Motor neuron (in vitro differentiated cells): ENCODE measurements at places on chromosomes 12 and 14.

GRCh38 chr14:100293497-100294212 lies 12.6 kb downstream of the SLC25A29 start:
- ATAC-seq: no peak

GRCh38 chr12:45568808-45569207 lies 160.7 kb upstream of the ARID2 start:
- ATAC-seq: no peak

DNA sequence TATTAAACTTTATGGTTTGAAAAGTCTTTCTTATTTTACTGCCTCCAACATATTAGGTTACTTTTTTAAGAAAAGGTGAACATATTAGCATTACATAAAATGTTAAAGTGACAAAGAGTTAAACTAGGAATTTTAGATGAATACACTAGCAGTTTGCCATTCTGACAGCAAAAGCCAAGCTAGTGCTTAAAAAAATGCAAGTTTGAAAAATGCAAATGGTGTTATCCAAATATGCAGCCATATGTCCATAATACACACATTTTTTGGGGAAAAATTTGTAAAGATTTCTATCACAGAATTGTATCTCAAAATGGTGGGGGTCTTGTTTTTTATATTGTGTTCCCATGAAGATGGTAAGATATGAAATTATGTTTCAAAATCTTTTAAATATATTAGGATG lies 466.1 kb downstream of the FOXG1 start:
- no peak for ATAC-seq

DNA sequence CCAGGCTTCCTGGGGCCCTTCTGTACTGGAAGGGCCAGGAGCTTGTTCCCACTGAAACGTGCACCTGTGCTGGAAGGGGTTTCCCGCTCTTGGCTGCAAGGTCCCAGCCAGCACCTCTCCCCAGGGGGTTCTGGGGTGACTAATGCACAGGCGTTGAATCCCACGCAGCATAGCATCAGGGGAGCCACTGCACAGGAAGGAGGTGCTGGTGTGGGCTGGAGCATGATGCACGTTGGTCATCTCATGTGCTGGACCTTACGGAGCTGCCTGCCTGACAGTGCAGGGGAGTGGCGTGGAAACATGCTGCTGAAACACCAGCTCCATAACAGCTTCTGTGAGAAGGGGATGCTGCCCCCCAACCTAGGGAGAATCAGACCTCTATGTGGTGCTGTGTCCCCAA lies 623.0 kb downstream of the AACS start:
- no peak for ATAC-seq

DNA sequence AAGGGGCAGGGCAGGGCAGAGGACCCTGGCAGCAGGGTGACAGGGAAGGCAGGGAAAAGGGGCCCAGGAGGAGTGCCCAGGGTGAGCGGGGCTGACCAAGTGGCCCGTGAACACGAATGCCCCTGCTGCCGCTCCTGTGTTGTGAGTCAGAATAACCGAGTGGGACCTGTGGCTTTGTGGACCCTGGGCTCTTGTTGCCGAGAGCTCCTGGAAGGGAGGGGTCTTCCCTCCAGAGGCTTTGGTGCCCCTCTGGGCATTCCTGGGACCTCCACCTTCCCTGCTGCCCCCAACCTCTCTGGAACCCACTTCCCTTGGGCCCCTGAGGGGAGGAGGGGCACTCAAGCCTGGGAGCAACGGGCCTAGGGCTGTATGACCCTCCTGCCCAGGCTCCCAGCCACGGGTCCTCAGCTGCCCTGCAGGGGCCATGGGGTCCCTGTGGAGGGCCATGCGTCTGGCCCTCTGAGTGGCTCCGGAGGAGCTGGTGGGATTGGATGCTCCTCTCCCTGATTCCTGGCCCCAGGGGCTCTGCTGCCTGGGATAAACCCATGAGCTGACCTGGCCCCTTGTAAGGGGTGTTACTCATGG lies 319.4 kb downstream of the TMEM121 start:
- ATAC-seq: no peak
